ENCODE measurements at places on chromosomes 7 and 10.

DNA sequence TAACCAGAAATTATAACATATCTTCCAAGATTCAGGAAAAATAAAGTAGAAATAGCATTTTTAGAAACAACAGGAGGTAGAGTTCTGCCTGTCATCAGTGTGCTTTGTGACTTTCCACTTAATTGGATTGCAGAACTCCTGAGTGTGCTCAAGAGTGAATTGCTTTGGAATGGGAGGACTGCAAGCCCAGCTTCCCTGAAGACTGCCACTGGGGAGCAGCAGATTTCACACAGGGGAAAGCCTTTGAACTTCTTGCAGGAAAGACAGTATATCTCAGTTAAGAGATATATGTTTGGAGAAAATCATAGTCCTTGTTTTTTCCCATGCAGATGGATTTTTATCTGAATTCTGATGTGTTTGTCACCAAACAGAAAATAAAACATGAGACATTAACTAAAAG, 124.5 kb downstream of the TMEM168 start:
- no peak for DNase-seq

DNA sequence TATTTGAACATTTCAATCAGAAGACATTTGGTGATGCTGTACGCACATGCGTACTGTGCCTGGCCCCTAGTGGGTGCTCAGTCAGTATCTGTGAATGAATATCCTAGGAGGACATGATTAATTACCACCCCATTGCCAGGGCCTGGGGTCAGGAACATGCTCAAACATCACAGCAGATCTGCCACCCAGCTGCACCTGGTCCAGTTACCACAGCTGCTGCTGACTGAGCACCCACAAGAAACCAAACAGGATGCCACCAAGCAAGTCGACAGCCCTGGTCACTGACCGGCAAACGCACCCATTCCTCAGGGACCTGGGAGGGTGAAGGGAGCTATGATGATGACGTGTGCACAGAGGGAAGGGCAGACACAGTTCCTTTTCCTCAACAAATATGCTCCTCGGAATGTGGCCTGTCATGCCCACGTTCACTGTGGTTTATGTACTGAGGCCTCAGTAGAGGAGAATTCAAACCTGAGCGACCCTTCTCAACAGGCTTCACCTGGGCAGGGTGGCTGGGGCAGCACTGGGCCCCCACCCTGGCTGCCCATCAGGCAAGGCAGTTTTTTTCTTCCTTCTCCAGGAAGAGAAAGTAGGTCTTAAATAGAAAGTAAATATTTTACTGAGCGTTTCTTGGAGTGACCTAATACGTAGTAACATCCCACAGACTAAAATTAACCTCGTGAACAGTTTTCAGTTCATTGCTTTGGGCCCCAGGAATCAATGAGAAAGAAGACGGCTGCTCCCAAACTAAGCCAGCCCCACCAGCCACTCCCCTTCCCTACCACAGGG, 13.4 kb downstream of the CTBP2 start:
- no peak for DNase-seq

DNA sequence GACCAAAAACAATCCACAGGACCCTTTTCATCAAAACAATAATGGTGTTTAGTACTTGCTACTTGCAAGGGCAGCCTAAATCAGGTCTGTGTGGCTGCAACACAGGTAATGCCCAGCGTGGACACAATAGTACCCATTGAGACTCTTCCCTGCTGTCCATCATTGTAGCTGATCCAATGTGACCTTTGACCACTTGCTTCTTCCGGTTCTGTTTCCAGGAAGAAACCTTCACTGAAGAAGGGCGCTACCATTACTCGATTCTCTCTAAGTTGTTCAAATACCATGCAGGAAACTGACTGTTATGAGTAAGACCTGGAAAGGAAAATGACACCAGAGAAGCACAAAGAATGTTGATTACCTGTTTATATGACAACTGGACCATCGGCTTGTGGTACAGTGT, 1077.3 kb downstream of the KCNMA1 start:
- no peak for DNase-seq

- DNase-seq = no peak
Observed at GRCh38 chr7:69935107-69935506, 336.8 kb downstream of the AUTS2 start.

DNA sequence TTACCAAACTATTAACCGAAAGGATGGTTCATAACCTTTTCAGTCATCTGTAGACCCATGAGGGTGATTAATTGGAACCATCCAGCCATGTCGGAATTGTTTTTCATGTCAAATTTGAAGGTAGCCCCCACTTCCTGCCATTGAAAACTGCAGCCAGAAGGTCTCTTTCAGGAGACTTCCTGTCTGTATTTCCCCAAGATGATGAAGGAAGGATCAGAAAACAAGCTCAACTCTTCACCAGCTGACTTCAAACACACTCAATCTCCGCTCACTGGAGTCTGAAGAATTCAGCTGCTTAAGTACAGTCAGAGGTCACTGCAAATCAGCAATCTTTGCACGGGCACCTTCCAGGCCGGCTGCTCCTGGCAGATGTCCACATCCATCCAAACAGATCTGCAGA, 291.7 kb upstream of the NPVF start:
- no peak for DNase-seq

- DNase-seq = no peak
Observed at GRCh38 chr7:17248527-17248926, 49.9 kb upstream of the AHR start.

DNA sequence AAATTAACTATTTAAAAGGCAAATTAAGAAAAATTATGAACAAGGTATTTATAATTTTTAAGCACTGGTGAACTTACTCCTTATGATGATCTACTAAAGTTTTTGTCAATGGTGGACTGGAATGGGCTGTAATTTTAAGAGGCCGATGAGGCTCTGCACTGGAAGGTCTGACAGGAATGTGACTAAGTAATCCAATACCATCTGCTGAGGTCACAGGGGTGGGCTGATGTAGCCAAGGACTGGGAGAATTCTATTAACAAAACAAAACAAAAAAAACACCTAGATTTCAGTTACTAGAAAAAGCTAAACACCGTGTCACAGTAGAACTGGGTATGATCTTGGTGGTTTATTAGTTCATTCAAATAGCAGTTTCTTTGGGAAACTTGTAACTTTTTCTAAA, 75.9 kb downstream of the NRBF2 start:
- no peak for DNase-seq

DNA sequence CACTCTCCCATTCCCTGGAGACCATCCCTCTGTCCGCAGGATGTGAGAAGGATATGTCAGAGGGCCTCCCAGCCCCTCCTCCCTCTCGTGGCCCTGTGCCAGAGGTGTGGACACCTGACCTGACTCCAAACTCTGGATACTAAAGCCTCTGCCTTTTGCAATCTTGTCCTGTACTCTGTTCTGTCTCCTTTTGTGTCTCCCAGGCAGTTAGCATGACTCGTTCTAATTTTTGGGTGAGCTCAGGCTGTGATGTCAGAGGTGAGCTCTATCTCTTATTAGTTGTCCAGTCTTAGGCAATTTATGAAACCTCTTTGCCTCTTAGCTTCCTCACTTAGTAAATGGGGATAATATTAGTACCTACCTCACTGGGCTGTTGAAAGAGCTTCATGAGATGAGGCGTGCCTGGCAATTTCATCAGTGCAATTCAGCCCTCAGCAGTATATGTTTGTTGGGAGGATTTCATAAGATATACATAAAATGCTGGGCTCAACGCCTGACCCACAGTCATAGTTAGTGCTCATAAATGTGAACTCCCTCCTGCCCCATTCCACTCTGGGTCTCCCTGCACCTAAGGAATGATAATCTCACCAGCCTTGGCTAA, 10.9 kb downstream of the MARVELD1 start:
- DNase-seq = no peak

DNA sequence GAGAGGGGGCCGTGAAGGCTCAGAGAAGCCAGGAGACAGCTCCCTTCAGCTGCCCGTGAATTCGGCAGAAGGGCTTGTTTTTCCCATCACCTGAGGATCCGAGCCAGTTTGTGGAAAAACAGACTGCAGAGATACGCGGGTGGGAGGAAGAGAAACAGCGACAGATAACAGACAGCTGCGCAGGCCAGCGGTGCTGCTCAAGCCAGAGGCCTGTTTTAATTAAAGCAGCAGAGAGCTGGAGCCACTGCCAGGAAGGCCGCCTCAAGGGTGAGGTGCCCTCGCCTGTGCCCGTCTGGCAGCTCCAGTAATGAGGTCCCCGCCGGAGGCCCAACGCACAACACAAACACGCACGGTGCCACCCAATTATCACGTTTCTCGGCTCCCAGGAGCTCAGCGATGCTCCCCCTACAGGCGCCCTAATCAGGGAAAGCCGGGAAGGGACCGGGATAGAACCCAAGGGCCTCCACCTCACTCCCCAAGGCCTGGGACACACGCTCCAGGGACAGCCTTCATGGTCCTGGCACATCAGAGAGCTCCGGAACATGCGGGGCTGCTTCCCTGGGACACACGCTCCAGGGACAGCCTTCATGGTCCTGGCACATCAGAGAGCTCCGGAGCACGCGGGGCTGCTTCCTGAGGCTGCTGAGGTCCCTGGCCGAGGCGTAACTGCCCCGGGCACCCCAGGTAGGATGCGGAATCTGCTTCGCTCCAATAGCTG, 60.6 kb upstream of the DNAAF5 start:
- DNase-seq = peak; percentile 7
